ENCODE measurements at places on chromosomes 5 and 9. TPM values are rescaled to one million over a fixed set of nuclear protein-coding genes. Genes with fewer than 3 reads are reported as not detected.
A peak's percentile ranks its signal among the peaks of the same experiment; 100 is the strongest.

DNA sequence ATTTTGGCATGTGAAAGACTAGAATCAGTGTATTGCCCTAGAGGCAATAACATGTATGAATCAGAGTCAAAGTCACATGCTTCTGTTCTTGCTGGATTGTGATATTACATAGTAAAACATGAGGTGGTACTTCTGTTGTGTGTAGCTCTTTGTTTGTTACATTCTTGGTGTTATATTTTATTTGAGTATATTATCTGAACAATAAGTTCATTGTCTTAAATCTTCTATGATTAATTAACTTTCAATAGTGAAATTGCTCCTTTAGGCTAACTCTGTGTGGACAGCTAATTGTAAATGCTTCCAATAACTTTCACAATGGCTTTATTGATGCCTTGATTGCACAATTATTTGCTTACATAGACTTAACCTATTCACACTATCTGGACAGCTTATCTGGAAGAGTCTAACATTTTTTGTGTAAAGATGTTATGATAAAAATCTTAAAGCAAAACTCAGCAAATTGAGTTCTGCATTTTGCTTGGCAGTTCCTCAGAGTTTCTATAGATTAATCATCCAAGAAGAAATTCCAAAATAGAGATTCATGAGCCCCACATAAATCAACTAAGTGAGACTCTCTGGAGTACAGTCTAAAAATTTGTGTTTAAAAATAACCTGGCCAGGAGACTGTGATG is 239.6 kb upstream of the TUSC1 start:
- no peak overlapping the region for H3K4me3 ChIP-seq
- no peak for DNase-seq
- no peak overlapping the region for H3K27ac ChIP-seq
- no peaks in the 10 kb centered on the region for H3K27me3 ChIP-seq

- H3K4me3 ChIP-seq: no peak overlapping the region
- H3K27ac ChIP-seq: no peak overlapping the region
- no peak for DNase-seq
- H3K36me3 ChIP-seq: no peaks in the 10 kb centered on the region
Measured at GRCh38 chr5:139823757-139824355, 28.2 kb downstream of the PSD2 start.

DNA sequence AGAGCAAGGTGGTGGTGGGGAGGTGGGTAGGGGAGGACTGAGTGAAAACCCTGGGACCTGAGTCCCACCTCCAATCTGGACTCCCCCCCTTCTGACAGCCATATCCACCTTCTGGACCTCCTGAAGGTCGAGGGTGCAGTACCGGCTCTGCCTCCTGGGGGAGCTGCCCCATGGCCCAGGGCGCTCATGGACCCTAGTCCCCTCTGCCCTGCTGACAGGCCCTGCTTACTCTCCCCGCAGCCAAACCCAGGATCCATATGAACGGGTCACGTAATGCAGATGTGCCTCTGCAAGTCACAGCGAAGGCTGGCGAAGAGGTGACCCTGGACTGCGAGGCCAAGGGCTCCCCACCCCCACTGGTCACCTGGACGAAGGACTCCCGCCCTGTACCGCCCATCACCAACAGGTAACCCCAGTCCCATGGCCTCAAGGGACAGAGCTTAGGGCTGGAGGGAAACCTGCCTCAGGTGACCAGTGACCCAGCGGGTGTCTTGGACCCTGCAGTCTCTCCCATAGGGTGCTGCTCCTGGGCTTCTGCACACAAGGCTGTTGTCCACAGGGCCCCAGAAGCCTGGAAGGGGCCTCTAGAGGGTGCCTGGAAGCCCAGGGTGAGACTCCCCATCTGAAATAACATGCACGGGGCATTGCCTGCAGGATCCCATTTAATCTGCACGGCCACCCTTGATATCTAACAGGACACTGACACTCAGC is 61.7 kb downstream of the HMCN2 start:
- peak; percentile 93 for DNase-seq
- H3K27me3 ChIP-seq: no peaks in the 10 kb centered on the region
- H3K4me1 ChIP-seq: peaks cover 5% of the 10 kb centered on the region
- no peak overlapping the region for H3K4me3 ChIP-seq
- H3K27ac ChIP-seq: no peak overlapping the region

DNA sequence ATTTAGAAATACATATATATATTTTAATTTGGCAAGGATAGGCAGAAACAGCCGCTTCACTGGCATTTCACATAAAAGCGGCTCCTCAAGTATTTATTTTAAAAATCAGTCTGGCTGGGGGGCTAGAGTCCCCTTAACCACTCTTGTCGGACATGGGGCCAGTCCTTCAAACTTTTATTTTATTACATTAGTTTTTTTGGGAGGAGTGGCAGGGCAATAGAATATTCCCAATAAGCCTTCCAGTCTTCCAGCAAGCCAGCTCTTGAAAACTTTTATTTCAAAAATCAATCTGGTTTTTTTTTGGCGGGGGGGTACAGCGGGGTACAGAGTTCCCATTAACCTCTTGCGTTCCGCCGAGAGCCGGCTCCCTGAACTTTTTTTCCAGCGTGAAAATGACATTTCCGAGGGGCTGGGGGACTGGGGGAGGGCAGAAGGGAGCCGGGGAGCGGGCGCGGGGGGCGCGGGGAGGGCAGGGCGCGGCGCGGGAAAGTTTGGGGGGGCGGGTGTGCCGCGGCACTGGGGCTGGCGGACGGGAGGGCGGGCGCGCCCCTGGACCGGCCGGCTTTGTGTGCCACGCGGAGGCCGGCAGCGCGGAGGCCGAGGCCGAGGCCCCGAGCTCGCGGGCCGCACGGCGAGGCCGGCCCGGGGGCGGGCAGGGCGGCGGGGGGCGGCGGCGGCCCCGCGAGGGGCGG is 504 bp upstream of the ZNF618 start:
- peak overlapping the region; percentile 58 for H3K4me3 ChIP-seq
- no peaks in the 10 kb centered on the region for H3K36me3 ChIP-seq

GAS1 gene
- 4.8 TPM for total RNA-seq

NOXA1 gene
- total RNA-seq: 6.6 TPM

All from endodermal cell (in vitro differentiated cells).